ENCODE measurements at places on chromosomes 12 and 14. TPM values are rescaled to one million over a fixed set of nuclear protein-coding genes. Genes with fewer than 3 reads are reported as not detected.

GRCh38 chr14:33782923-33783322 lies 168.0 kb downstream of the EGLN3 start:
- H3K36me3 ChIP-seq, result peaks cover 3% of the 10 kb centered on the region
- H3K27ac ChIP-seq, result no peak overlapping the region
- H3K4me3 ChIP-seq, result peak overlapping the region; percentile 21
- peaks cover 42% of the 10 kb centered on the region for H3K27me3 ChIP-seq
- DNase-seq, result no peak

DNA sequence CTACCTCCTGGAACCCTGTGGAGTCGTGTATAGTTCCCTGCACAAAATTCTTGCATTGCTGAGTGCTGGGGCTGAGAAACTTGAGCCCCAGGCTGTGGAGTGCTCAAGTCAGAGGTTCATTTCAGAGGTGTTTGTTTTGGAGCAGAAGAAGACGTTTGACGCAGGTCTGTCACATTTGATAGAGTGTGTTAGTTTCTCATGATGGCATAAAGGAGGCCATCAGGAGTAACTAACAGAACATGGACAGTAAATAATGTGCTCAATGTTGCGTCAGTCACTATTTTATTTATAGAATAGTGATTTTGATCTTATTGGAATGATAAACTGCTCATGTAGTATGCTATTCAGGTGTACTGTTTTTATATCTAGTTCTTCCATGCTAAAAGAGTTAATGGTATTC lies 44.2 kb downstream of the OTOGL start:
- no peak for DNase-seq
- no peak overlapping the region for H3K4me3 ChIP-seq
- no peak overlapping the region for H3K27ac ChIP-seq
- H3K4me1 ChIP-seq, result no peaks in the 10 kb centered on the region
- H3K27me3 ChIP-seq, result no peaks in the 10 kb centered on the region

The SAMD15 gene
- total RNA-seq, result 9.7 TPM

- no peak overlapping the region for H3K4me3 ChIP-seq
- H3K27ac ChIP-seq, result no peak overlapping the region
- H3K4me1 ChIP-seq, result no peaks in the 10 kb centered on the region
- peaks cover 13% of the 10 kb centered on the region for H3K36me3 ChIP-seq
- DNase-seq, result no peak
These were observed 60.5 kb downstream of the PRKAB1 start for GRCh38 chr12:119728444-119728745.

GRCh38 chr14:53517270-53517960 lies 364.3 kb upstream of the DDHD1 start:
- no peaks in the 10 kb centered on the region for H3K4me1 ChIP-seq
- no peaks in the 10 kb centered on the region for H3K36me3 ChIP-seq
- H3K27ac ChIP-seq, result no peak overlapping the region
- no peak for DNase-seq
- H3K4me3 ChIP-seq, result no peak overlapping the region

The ATP2A2 gene
- total RNA-seq, result 163 TPM

Data from type B pancreatic cell (in vitro differentiated cells).